HS-27A (cell line): ENCODE measurements at places on chromosomes 13 and 19.

GRCh38 chr19:54616821-54617560, 13.3 kb upstream of the LILRB1 start:
- no peak for DNase-seq

- DNase-seq: no peak
Measured at GRCh38 chr13:56166864-56167263, 973.9 kb upstream of the PRR20A start.

DNA sequence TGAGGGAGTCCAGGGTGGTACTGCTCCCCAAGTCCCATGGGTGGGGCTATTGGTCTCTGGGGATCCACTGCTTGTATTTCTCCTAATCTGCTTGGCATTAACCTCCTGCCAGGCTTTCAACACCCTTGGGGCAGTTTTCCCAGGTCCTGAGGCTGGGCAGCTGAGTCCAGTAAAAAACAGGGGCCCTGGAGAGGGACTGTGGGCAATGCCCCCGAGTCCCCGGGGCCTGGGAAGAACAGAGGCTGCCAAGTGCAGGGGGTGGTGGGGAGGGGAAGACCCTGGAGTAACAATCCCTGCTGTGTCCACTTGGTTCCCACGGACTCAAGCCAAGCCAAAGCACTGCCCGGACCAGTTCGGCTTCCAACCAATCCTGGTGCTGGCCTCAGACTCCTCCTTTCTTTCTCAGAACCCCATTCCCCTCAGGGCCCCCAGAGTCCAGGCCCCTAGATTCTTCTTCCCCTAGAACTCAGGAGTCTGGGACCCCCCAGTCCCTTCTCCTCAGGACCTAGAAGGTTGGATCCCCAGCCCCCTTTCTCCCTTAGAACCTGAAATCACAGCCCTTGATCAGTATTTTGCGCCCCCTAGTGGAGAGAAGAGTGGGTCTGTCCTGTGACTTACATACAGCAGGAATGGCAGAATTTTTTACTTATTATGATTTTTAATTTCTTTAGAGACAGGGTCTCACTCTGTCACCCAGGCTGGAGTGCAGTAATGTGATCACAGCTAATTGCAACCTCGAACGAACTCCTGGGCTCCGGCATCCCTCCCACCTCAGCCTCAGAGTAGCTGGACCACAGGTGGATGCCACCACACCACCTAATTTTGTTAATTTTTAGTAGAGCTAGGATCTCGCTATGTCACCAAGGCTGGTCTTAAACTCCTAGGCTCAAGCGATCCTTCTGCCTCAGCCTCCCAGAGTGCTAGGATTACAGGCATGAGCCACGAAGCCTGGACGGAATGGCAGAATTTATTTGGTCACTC, 3.7 kb upstream of the CLPTM1 start:
- DNase-seq: peak; percentile 59

DNA sequence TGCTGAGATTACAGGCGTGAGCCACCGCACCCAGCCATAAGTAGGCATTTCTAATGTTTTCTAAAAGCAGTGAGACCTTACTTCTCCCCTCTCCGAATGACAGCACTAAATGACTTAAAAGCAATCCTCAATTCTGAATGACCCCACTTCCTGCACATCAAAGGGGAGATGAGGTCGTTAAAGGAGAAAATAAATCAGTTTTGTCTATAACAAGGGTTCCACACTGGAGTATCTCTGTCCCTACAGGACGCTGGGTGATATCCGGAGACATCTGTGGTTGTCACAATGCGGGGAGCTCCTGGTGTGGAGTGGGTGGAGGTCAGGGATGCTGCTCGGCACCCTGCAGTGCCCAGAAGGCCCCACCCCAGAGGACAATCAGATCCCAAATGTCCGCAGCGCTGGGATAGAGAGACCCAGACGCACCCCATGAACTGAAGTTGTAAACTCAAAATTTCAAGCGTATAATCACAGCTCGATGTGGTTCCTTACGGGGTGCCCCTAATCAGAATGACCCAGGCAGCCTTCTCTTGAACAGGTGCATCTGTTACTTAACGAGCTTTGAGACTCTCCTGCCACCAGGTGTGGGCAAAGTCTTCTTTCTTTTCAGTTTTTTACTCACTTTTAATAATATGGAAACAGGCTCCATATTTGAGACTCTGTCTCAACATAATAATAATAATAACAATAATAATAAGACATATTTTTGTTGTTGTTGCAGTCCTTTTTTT, 2.9 kb downstream of the GNG7 start:
- no peak for DNase-seq

DNA sequence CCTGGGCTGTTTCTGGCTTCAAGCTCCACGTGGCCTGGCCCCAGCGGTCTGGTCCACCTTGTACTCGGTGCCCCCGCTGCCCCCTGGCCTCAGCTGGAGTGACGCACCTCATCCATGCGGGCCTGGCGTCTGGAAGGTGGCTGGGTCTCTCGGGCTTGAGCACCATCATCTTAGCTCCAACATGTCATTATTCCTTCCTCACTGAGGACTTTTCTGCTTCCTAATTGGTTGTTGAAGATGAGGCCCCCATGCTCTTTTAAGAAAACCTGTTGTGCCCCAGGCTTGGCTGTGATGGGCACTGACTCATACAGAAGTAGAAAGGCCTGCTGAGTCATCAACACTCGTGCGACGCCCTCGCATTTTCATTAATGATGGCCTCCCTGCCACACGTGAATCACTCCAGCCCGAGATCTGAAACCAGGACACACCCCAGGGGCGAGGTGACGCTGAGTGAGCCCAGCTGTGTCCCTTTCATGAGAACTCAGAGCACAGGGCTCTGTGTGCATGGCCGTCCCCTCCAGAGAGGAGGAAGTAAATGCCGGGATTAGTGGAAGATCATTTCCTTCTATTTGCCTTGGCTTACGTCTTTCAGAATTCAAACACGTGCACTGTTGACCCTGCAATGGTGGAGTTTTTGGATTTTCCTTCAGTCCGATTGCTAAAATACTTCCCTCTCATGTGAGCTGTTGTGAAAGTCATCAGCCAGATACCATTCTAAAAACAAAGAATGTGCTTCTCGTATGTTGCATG, 14.0 kb upstream of the GJA3 start:
- peak; percentile 50 for DNase-seq
